ENCODE measurements at places on chromosomes 12 and 14.
A peak's percentile ranks its signal among the peaks of the same experiment; 100 is the strongest.

DNA sequence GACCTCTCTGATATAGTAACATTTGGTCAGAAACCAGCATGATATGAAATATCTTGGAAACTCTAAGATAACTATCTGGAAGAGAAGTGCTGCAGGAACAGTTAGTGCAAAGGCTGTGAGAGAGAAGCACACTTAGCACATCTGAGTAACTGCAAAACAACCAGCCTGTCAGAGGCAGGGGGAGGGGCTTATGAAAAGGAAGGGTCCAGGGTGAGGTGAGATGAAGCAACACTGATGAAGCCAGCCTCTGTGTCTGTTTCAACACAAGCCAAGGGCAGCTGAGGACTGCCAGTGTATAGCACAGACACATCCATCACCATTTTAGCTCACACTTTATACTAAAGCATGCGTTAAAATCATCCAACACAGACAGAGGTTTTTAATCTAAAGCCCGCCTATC is 37.4 kb upstream of the OVCH1 start:
- no peak for DNase-seq

DNA sequence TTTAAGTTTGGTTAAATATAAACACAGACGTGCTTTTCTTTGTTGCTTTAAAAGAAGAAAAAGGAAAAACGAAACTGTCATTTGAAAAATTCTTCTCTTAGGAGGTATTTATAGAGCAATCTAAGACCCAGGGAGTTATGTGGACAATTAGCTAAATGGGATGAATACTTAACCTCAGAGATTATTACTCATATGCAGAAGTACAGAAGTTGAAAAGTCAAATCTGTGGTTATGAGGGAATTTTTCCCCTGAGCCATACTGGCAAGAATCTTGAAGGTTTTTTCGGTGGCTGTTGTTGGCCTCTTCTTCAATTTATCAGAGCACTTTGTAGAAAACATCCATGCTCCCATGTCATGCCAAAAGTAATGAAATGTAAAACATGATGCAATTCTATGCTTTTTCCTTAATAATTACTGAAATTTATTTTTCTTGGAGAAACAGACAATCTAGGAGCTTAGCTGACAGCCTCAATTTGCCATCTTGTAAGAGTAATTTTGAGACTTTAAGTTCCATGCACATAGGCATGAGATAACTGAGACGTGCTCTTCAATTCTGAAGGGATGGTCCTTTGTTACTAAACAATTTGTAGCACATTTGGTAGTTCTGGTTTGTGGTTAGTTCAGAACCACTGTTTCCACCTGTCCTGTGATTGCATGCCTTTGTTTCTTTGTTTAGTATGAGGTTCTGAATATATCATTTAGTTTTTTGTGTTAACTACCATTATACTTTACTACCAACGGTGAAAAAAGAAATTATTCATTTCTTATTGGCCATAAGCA is 126.6 kb downstream of the BCAT1 start:
- DNase-seq: no peak

GRCh38 chr14:103653805-103654204 is 24.8 kb downstream of the KLC1 start:
- no peak for DNase-seq

GRCh38 chr14:88551980-88552431 is 2.8 kb downstream of the PTPN21 start:
- no peak for DNase-seq

- no peak for DNase-seq
Observed at GRCh38 chr12:57262126-57262822, 11.3 kb upstream of the STAC3 start.

- no peak for DNase-seq
Observed at GRCh38 chr12:130526813-130527212, 189.1 kb downstream of the PIWIL1 start.

- no peak for DNase-seq
Observed at GRCh38 chr14:47270715-47271114, 404.7 kb downstream of the MDGA2 start.

DNA sequence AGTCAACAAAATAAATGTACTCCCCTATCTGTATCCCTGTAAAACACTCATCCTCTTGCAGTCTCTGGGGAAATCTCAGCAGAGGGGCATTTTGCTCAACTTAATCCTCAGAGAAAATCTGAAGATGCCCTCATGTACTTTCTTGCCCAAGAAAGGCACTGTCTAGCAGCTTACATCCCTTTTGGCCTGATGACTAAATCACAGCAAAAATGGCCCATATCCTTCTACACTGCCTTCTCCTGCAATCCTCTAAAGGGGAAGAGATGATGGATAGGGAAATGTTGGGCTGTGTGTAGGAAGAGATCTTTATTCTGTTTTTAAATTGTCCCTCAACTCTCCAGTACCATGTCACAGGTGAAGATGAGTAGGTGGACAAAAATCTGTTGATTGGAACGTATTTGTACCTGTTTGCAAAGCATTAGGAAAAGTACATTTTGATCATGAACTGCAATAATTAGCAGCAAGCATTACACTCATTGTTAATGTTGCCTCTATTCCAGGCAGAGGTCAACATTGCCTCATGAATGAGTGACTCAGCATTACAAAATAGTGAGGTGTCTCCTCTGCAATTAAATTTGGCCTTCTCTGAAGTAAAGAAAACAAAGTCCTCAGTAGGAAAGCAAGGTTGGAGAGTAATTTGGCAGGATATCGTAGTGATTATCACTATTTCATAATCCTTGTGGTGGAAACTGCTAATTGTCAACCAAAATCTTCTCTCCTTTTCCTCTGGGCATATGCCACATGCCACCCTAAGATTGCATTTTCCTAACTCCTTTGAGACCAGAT is 172.4 kb upstream of the CAND1 start:
- no peak for DNase-seq

DNA sequence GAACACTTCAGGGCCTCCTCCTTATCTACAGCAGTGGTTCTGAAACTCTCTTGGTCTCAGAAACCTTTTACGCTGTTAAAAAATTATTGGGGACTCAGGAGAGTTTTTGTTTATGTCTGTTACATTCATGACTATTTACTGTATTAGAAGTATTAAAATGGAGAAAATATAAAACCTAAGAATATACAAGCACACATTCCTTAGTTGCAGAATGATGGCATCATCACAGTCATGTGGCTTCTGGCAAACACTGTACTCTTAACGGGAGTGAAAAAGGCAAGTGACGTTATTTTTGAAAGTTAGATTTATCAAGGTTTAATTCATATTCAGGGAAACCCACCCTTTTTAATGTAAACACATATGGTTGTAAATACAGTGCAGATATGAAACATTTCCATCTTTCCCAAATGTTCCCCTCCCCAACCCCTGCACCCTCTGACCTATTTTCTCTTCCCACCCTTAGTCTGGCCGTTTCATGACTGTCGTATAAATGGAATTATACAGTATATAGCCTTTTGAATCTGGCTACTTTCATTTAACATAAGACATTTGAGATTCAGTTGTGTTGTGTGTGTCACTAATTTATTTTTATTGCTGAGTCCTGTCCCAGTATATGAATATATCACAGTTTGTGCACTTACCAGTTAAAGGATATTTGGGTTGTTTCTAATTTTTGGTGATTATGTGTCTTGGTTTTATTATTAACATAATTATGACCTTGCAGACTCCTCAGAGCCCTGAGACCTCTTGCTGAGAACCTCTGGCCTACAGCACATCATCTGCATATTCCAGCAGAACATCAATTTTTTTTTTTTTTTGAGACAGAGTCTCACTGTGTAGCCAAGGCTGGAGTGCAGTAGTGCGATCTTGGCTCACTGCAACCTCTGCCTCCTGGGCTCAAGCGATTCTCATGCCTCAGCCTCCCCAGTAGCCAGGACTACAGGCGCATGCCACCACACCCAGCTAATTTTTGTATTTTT is 457.0 kb downstream of the PCNX1 start:
- no peak for DNase-seq

DNA sequence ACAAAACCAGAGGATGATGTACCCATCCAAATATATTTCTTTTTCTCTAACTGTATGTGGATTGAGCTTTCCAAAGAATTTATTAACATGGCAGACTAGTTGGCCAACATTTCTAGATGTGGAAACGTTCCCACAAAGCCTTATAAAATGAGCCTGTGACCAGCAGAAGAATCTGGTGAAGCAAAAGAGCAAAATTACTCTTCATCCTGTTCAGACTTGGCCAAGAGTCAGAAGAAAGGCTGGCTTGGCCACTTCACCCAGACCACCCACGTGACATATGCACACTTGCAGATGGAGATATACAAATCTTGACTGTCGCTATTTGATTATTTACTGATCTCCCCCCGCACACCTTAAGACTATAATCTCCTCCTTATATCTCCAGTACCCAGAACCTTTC is 96.7 kb downstream of the NUAK1 start:
- no peak for DNase-seq

GRCh38 chr12:89470741-89471509 is 53.7 kb downstream of the GALNT4 start:
- peak; percentile 42 for DNase-seq

- no peak for DNase-seq
Observed at GRCh38 chr12:47881826-47882427, 22.9 kb downstream of the VDR start.

- DNase-seq: no peak
Observed at GRCh38 chr12:75155962-75156361, 53.7 kb downstream of the KCNC2 start.

- no peak for DNase-seq
Observed at GRCh38 chr12:122473543-122474323, 27.0 kb downstream of the ZCCHC8 start.

DNA sequence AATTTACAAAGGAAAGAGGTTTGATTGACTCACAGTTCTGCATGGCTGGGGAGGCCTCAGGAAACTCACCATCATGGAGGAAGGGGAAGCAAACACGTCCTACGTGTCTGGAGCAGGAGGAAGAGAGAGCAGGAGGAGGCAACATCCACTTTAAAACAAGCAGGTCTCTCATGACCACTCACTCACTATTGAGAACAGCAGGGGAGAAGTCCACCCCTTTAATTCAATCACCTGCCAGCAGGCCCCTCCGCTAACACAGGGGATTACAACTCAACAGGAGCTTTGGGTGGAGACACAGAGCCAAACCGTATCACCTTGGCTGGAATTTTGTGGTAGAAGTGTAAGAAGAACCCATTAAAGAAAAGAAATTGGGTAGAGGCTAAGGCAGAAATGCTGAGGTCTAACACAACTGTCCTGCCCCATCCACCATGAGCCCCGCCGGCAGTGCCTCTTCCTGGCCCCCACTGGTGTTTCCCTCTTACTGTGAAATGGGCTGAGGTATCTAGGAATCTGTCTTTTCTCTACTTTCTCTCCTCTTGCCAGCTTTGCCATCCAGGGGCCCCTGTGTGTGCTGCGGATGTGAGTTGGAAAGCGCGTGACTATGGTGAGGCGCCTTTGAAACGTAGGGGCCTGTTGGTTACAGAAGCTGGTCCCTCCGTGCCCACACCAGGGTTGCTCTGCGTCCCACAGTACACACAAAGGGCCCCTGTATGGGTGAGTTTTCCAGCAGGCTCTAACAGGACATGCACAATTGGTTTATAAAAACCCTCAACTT is 108.0 kb upstream of the TMEM132D start:
- DNase-seq: no peak

- DNase-seq: no peak
Observed at GRCh38 chr12:106978035-106978800, 8.7 kb downstream of the MTERF2 start.

DNA sequence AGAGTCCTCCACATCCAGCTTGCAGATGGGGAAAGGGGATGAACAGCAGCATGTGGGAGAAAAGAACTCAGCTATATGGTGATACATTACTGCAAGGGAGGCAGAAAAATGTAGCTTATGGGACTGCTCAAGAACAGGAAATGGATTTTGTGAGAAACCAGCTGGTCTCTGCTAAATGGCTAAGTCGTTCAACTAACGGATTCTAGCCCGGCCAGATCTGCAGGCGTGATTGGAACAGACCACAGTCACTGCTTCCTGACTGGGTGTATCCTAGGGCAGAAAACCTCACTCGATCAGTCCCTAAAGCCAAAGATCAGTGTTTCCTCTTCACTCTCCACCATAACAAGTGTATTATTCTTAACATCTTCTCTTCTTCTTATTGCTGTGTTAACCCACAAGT is 8.1 kb upstream of the PTGDR start:
- DNase-seq: no peak

Data from HCT116 (cell line).